ENCODE measurements at places on chromosomes 3 and 15. TPM values are rescaled to one million over a fixed set of nuclear protein-coding genes. Genes with fewer than 3 reads are reported as not detected.

GRCh38 chr15:72037321-72037720 is 80.6 kb downstream of the MYO9A start:
- no peak for DNase-seq

Gene ARNT2
- 3.6 TPM for total RNA-seq

- DNase-seq, result no peak
These were observed 39.5 kb upstream of the SCAANT1 start for GRCh38 chr3:63951492-63952247.

DNA sequence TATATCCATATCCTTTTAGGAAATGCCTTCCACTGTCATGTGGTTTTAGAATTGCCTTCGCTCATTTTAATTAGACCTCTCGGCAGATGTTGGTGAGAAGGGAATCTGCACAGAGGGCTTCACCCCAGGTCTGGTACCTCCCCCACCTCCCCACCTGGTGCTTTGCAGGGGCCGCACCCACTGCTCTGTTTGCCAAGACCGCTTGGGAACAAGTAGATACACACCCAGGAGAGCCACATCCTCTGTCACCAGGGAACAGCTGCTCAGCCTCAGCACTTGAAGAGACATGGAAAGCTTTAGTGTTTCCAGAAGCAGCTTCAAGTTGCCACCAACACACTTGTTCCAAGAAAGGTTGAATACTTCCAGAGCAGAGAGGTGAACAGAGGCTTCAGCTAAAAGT is 21.8 kb downstream of the LRRC31 start:
- no peak for DNase-seq

GRCh38 chr15:31236184-31237042 is 90.2 kb upstream of the KLF13 start:
- DNase-seq, result peak; percentile 78

- no peak for DNase-seq
These were observed 851.1 kb downstream of the FHIT start for GRCh38 chr3:60399861-60400845.

GRCh38 chr15:85757073-85757938 is 37.4 kb downstream of the KLHL25 start:
- peak; percentile 52 for DNase-seq

Gene PLA1A
- total RNA-seq, result 2.8 TPM

DNA sequence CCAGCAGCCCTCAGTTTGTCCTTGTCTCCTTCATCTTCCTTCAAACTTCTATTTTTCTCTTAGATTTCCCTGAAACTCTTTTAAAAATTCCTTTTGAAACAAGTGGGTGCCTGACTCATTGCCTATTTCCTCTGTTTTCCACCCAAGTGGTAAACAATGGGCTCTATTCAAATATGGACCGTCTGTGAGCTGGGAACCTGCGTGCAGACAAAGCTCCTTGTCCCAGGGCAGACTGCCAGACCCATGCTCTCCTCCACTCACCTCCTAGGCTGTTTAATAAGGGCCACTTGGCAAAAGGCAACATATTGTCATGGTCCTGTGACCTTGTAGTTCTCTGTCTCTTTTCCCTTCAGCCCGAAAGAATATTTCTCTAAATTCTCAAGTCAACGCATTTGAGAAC is 332.7 kb upstream of the THBS1 start:
- DNase-seq, result peak; percentile 42

DNA sequence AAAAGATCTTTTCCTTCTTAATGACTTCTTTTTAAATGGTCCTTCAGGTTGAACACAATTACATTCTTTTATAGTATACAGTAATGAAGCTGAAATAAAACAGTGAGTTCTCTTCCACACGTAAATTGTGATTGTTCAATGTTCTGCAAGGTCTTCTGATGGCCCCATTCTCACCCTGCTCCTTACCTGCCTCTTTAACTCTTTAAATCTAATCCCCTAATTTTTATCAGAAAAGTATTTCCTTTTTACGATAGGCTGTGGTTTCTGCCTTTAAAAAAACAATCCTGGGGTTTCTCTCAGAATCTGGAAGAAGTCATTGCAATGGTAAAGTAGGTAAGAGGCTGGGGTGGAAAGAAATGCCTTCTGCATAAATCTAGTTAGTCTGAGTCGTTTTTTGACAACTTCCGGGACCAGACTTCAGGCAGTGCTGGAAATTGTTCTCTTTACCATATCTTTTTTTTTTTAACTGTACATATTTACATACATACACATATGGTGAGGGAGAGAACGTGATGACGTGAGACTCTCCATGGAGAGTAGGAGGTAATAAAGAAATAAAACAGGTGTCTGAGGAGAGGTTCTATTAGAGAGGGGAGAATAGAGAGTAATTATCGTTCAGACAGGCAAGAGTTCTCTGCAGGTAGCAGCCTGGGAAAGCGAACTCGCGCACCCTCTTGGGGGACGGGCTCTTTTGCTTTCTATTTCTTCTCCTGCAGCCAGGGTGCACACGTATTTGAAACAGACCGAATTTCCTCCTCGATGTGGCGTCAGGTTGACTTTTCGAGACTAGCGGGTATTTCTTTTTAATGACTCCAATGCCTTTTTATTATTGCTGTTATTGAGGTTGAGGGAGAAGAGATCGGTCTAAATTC is at the start of gene SIDT1:
SIDT1 (plus strand) TSS at position 730 of the 872 bp plus-strand sequence. CDS start 467 bp downstream, outside the sequence.
- no peak for DNase-seq

Gene CERS3
- 0.08 TPM for total RNA-seq

DNA sequence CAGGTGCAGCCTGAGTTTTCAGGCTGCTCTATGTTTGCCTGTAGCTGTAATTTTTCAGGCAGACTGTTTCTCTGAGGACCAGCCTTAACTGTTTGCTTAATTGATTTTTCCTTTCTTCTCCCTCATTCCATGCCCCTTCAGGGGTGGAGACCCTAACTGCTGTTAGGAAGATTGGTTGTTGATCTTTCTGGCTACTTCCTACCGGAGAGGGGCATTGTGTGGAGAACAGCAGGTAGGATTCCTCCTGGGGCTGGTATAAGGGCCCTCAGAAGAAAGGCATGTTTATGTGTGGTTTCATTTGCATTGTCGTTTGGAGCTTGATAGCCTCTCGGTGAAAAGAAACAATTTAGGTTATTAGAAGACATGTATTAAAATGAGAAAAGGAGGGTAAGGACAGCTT is 56.9 kb upstream of the GOLGA6L2 start:
- no peak for DNase-seq

GRCh38 chr15:88654430-88655102 is 15.8 kb downstream of the ISG20 start:
- DNase-seq, result no peak

All from left ventricle myocardium inferior (tissue), 1 donor.